ENCODE measurements at places on chromosomes 6 and 20.

- no peak for DNase-seq
Observed at GRCh38 chr6:142686507-142686887, 258.5 kb downstream of the HIVEP2 start.

- DNase-seq = no peak
Observed at GRCh38 chr20:44969300-44969894, 3.1 kb downstream of the STK4 start.

DNA sequence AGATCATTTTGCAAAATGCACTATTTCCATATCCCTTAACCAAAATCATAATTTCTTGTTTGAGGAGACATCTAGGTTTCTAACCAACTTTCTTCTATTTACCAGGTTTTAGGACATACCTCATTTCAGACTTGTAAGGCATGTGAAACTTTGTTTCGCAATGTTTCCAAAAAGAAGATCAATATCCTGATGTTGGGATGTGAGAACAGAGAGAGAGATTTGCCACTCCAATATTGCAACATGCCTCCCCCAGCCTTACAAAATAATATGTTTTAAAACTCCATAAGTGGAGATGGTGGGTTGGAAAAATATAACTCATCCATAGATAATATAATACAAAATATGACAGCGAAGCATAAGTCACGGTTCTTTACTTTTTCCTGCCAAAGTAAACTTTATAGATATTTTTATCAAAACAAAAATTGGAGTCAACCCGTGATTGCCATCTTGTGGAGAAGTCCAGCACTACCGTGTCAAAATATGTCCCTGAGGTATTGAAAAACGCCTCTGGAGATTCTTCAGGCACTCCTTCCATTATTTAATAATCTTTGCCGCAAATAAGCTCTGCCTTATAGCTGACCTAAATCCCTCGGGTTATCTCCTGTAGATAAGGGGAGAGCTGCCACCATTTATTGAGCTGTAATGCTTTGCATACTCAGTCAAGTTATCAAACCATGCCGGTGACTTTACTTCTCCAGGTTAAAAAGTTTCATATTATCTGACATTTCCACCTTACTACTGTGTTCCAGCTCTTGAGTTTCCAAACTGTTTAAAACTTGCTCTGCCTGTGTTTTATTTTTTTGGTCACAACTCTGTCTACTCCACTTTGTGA, 534.2 kb downstream of the HACE1 start:
- no peak for DNase-seq

DNA sequence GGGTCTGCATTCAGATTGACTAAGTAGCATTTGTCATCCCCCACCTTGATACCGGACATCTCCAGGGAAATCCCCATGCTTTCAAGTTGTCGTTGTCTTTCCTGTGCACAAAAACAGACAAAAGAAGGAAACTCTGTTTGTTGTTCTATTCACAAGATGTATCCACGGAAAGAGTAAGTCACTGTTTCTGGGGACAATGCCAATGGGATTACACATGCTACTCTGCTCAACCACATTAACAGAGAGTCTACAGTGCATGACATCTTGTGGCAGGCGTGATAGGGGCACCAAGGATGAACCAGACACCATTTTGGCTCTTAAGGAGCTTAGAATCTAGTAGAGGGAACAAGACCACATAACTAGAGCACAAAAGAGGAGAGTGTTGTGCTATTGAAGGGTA, 124.4 kb upstream of the NUP153 start:
- DNase-seq = no peak

Measured in NCI-H2107 (cell line).